ENCODE measurements at places on chromosomes 6 and 20. TPM values are rescaled to one million over a fixed set of nuclear protein-coding genes. Genes with fewer than 3 reads are reported as not detected.
A peak's percentile ranks its signal among the peaks of the same experiment; 100 is the strongest.

TBXT gene
- total RNA-seq = not detected

FAM162B gene
- total RNA-seq = not detected

RIPOR3 gene
- 4.5 TPM for total RNA-seq

MARCKS gene
- total RNA-seq = 34.3 TPM

EYA2 gene
- 3.5 TPM for total RNA-seq

LAMA2 gene
- 111 TPM for total RNA-seq

PRDM13 gene
- not detected for total RNA-seq

SOX18 gene
- 4.2 TPM for total RNA-seq

DNA sequence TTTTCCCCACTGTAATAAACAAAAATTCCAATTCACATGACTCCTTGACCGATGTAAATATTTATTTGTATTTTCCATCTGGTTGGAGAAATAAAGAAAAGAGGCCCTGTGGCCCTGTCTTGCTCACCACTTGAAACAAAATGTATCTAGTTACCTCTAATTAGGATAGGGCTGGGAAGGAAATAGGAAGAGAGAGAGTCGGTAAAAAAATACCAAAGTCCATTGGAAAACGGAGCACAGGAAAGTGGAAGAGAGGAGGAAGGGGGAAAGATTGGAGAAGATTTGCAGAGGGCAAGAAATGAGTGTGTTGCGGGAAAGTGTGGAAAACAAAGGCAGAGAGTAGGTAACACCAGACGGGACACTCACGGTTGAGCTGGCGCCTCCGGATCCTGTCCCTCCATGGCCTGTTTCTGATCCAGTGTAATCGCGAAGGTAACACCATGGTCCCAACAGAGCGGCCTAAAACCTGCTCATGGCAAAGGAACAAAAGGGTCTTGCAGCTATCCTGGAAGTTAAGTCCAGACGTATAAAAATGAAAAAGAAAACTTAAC lies 105.8 kb upstream of the RIPOR2 start:
- H3K4me3 ChIP-seq = peak overlapping the region; percentile 41
- no peaks in the 10 kb centered on the region for H3K27me3 ChIP-seq
- H3K36me3 ChIP-seq = no peaks in the 10 kb centered on the region
- H3K4me1 ChIP-seq = no peaks in the 10 kb centered on the region
- H3K27ac ChIP-seq = no peak overlapping the region

DNA sequence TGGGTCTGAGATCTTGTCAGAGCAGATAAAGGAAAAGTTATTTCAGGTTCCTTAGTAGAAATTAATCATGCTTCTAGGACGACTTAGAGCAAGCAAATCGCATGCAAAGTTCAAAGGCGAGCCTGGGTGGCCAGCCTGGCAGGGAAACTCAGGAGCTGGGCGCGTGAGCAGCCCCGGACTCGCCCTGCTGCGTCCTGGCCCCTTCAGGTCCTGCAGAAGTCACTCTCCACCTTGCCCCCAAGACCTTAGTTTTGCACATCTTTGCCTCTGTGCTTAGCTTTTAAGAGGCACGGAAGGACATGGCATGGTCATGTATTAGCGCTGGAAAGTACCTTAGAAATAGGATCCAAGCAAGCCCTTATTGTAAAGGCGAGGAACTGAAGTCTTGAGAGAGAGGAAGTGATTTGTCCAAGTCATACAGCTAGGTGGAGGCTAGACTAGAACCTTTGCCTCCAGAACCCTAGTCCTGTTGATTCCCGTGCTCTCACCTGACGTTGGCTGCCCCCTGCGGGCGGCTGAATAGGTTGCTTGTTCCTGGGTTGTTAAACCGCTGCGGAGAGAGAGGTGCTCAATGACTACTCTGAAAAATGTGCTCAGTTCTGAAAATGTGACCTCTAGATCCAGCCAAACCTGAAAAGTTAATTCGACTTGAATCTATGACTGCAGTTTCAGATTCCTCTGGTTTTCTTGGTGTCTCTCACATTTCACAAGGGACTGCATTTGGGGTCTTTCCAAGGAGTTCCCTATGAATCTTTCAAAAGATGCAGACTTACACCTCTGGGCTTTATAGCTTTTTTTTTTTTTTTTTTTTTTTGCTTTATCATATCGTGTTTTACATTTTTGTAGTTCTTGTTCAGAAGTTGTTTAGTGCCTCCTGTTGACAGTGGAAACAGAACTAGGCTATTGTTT lies 2.7 kb downstream of the MYB start:
- peak overlapping the region; percentile 80 for H3K4me3 ChIP-seq
- peaks cover 11% of the 10 kb centered on the region for H3K4me1 ChIP-seq
- H3K27ac ChIP-seq = no peak overlapping the region
- DNase-seq = no peak
- no peaks in the 10 kb centered on the region for H3K36me3 ChIP-seq
- no peaks in the 10 kb centered on the region for H3K27me3 ChIP-seq

DNA sequence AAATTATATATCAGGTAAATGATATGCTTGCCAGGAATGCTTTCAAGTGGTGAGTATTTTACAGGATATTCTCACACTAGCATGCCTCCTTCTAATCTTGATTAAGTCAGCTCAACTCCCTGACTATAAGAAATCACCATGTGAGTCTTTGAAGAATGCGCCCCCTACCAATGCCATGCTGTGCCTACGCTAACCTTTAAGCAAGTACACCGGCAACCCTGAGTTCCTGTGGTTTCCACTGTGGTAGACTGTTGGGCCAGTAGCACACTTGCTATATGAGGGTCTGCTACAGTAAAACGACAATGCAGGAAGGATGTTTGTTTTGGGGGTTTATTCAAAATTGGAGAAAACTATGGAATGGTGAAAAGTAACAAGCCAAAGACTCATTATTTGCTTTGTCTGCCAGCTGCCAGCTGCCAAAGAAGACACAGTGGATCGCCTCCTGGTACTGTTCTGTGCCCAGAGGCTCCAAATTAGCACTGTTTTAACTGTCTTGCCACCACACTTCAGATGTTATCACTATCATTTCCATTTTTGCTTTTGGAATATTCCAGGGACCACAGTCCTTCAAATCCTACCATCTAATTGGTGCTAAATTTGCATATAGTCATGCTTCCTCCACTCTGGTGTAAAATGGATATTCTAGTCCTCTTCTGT lies 333.5 kb downstream of the RNGTT start:
- no peaks in the 10 kb centered on the region for H3K27me3 ChIP-seq
- no peaks in the 10 kb centered on the region for H3K4me1 ChIP-seq
- H3K27ac ChIP-seq = no peak overlapping the region
- no peaks in the 10 kb centered on the region for H3K36me3 ChIP-seq

DNA sequence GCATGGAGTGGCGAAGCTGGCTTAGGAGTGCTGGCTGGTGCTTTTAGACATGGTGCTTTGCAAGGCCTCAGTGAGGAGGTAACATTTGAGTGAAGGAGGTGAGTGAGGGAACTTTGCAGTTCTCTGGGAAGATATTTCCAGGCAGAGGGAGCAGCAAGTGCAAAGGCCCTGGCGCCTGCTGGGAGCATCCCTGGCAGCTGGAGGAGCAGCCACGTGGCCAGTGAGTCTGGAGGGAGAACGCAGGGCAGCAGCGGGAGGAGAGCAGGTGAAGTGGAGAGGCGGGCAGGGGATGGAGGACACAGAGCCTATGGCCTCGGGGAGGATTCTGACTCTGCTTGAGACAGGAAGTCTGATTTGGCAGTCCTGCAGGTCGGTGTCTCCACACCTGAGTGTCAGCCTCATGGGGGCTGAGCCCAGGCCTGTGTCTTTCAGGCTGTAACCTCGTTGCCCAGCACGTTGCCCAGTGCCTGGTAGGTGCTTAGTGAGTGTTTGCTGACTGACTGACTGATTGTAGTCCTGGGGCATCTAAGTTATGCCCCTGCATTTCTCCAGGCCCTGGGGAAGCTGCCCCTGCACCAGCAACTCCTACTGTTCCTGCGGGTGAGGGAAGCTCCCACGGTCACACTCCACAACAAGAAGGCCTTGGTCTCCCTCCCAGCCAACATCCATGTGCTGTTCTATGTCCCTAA lies 11.0 kb upstream of the BPIFB4 start:
- no peak overlapping the region for H3K4me3 ChIP-seq
- no peaks in the 10 kb centered on the region for H3K4me1 ChIP-seq
- DNase-seq = no peak
- H3K27ac ChIP-seq = no peak overlapping the region
- H3K27me3 ChIP-seq = no peaks in the 10 kb centered on the region
- no peaks in the 10 kb centered on the region for H3K36me3 ChIP-seq

- no peaks in the 10 kb centered on the region for H3K27me3 ChIP-seq
- no peak overlapping the region for H3K27ac ChIP-seq
Observed at GRCh38 chr20:51616060-51616459, 73.5 kb upstream of the NFATC2 start.

GRCh38 chr6:75613056-75613501 lies 11.4 kb downstream of the SENP6 start:
- no peaks in the 10 kb centered on the region for H3K36me3 ChIP-seq
- H3K27me3 ChIP-seq = no peaks in the 10 kb centered on the region

- H3K36me3 ChIP-seq = no peaks in the 10 kb centered on the region
- no peaks in the 10 kb centered on the region for H3K27me3 ChIP-seq
- H3K4me3 ChIP-seq = no peak overlapping the region
- H3K4me1 ChIP-seq = peaks cover 4% of the 10 kb centered on the region
- H3K27ac ChIP-seq = no peak overlapping the region
- no peak for DNase-seq
Observed at GRCh38 chr6:149468179-149468578, 16.6 kb downstream of the ZC3H12D start.

DNA sequence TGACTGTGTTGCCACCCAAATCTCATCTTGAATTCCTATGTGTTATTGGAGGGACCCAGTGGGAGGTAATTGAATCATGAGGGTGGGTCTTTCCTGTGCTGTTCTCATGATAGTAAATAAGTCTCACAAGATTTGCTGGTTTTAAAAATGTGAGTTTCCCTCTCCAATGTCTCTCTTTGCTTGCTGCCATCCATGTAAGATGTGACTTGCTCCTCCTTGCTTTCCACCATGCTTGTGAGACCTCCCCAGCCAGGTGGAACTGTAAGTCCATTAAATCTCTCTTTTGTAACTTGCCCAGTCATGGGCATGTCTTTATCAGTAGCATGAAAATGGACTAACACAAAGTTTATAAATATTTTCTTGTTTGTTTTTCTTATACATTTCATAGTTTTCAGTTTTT lies 990.5 kb upstream of the CITED2 start:
- H3K27ac ChIP-seq = no peak overlapping the region
- no peaks in the 10 kb centered on the region for H3K36me3 ChIP-seq
- H3K27me3 ChIP-seq = no peaks in the 10 kb centered on the region
- no peaks in the 10 kb centered on the region for H3K4me1 ChIP-seq

- no peak for DNase-seq
- no peak overlapping the region for H3K27ac ChIP-seq
- no peak overlapping the region for H3K4me3 ChIP-seq
- H3K27me3 ChIP-seq = no peaks in the 10 kb centered on the region
- H3K36me3 ChIP-seq = no peaks in the 10 kb centered on the region
Observed at GRCh38 chr6:65259059-65259458, 448.0 kb downstream of the EYS start.

DNA sequence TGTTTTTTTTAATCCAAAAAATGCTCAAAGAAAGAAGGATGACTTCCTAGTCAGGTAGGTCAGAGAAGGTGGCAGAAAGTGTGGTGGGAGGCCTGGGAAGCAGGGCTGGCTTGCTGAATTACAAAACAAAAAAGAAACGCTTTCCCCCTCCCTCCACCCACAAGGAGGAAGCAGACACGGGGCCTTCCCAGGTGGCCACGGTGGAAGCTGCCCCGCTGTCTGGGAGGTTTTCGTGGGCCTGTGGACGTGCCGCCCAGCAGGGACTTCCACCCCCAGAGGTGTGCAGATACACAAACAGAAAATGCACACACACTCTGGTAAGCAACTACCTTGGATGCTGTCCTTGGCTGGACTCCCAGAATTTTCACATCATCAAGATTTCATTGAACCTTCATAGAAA lies 198.2 kb upstream of the CDH4 start:
- no peaks in the 10 kb centered on the region for H3K4me1 ChIP-seq
- H3K36me3 ChIP-seq = no peaks in the 10 kb centered on the region
- H3K27ac ChIP-seq = no peak overlapping the region
- no peak overlapping the region for H3K4me3 ChIP-seq
- H3K27me3 ChIP-seq = no peaks in the 10 kb centered on the region

GRCh38 chr6:128696691-128697689 lies 176.6 kb upstream of the PTPRK start:
- H3K4me1 ChIP-seq = no peaks in the 10 kb centered on the region
- H3K36me3 ChIP-seq = no peaks in the 10 kb centered on the region
- no peak overlapping the region for H3K27ac ChIP-seq
- H3K4me3 ChIP-seq = no peak overlapping the region
- DNase-seq = no peak

- H3K4me3 ChIP-seq = peak within 1 kb of the TSS; percentile 92
- peaks cover 19% of the 10 kb centered on the region for H3K4me1 ChIP-seq
- H3K27ac ChIP-seq = peak within 1 kb of the TSS; percentile 81
- H3K27me3 ChIP-seq = no peaks in the 10 kb centered on the region
- H3K36me3 ChIP-seq = peaks cover 40% of the 10 kb centered on the region
Observed at GRCh38 chr6:43021270-43022047, at the start of gene RRP36. Gene RRP36 (plus strand): TSS chr6:43021623. CDS start chr6:43021655, 32 bp downstream.

Data from thoracic aorta (tissue), 2 donors.